CD4-positive, alpha-beta T cell treated with Interleukin-15 for 1 hour (primary cell): ENCODE measurements at places on chromosomes 11 and 22.

- DNase-seq = no peak
These were observed 575.9 kb upstream of the ANO3 start for GRCh38 chr11:25755918-25756584.

DNA sequence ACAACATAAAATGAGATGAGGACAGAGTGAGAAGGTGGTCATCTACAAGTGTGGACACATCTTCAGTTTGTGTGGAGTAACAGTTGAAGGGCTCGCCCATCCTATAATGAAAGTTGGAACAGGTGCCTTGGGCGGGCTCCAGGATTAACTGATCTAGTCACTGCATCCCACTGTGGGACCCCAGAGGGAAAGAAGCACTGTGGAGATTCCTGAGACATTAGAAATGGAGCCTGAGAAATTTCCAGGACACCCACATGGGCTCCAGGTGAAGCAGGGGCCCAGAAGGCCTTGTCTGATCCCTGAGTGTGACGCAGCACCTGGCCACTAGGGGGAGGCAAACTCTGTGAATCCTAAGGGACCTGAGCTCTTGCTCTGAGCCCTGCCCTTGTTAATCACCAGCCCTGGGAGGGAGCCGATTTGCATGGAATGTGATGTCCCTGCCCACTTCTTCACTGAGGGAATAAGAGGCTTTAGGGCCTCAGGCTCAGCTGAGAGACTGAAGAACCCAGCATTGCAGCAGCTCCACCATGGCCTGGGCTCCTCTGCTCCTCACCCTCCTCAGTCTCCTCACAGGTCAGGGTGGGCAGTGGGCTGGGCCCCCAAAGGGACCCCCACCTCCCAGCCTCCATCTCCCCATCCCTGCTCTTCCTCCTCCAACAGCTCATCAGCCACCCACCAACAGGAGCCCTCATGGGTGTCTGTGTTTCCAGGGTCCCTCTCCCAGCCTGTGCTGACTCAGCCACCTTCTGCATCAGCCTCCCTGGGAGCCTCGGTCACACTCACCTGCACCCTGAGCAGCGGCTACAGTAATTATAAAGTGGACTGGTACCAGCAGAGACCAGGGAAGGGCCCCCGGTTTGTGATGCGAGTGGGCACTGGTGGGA, 98.4 kb downstream of the VPREB1 start:
- DNase-seq = no peak

- no peak for DNase-seq
These were observed 423.4 kb upstream of the CCDC179 start for GRCh38 chr11:23283666-23284065.

DNA sequence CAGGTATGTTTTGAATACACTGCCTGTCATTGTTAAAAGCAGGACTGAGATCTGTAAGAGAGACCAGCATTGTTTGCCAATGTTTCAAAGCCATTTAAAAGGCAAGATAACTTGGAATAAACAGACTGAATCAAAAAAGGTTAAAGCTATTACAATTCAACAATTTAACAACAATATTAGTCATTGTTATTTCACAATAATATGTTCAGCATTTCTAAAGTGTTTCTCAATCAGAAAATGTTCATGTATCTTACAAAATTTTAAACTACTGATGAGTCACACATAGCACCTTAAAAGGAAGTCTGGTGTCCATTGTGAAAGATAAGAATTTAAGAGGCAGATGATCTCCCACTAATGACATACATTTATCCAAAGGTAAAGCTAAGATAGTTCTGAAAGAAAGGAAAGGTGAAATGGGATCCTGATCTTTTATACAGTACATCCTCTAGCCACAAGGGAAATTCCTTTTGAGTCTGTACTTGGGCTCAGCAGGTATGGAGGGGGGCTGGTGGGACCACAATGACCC, 79.7 kb downstream of the MAML2 start:
- DNase-seq = no peak

DNA sequence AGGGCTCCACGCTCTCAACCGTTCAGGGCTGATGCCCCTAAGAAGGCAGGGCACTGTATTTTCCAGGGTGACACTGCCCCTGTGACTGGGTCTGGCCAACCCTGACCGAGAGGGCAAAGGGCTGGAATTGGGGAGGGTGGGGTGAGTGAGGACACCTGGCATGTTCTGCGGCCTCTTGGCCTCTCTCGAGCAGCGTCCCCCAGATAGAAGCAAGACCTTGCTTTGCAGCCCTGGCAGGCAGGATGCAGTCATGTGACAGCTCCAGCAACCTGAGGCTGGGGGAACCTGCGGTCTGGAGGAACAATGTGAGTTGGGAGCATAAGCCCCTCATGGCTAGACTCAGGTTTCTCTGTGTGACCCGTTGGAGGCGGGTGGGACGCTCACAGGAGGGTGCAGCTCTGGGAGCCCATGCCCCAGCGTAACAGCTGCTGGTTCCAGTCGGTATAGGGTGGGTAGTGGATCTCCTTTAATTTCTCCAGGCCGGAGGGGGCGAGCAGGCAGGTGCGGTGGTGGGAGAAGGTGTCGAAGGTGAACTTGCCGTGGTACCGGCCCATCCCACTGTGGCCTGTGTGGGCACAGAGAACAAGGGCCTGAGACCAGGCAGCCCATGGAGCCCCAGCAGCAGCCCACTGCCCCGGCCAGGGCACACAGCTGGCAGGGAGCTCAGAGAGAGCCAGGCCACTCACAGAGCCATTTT, 11.4 kb downstream of the ALDH3B2 start:
- DNase-seq = no peak

GRCh38 chr11:36000616-36001190, 56.8 kb downstream of the LDLRAD3 start:
- DNase-seq = no peak

- no peak for DNase-seq
These were observed 40.2 kb downstream of the MCM5 start for GRCh38 chr22:35440129-35440528.

DNA sequence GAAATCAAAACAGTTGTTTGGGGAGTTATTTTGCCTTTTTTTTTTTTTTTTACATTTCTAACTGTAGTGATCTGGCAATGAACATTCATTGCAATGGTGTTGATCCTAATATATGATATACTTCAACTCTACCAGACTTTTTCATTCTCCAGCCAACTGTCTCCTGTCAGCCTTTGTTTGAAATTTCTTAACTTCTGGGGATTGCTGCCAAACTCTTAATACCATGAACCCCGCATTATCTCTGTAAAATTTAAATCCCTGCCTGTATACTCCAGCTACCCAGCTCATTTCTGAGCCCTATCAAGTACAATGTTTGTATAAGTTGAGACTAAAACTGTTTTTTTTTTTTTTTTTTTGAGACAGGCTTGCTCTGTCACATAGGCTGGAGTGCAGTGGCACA, 280.7 kb downstream of the TTC28 start:
- no peak for DNase-seq

- DNase-seq = no peak
These were observed 89.0 kb downstream of the FEZ1 start for GRCh38 chr11:125407046-125407445.

DNA sequence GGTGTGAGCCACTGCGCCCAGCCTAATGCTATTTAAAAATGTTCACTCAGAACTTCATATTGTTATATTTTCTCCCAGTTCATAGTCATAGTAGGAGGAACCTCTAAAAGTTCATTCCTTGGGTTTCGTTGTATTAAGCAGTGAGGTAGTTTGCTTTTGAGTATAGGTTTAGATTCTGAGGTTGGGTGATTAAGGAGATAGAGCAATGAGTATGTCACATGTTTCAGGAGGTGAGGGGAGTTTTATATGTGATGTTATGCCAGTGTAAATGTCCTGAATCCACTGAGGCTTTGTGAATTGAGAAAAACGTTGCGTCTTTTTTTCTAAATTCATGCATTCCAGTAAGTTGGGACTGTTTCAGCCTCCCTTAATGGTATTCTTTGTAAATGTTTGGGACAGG, 4.2 kb downstream of the UBE2L3 start:
- DNase-seq = no peak

DNA sequence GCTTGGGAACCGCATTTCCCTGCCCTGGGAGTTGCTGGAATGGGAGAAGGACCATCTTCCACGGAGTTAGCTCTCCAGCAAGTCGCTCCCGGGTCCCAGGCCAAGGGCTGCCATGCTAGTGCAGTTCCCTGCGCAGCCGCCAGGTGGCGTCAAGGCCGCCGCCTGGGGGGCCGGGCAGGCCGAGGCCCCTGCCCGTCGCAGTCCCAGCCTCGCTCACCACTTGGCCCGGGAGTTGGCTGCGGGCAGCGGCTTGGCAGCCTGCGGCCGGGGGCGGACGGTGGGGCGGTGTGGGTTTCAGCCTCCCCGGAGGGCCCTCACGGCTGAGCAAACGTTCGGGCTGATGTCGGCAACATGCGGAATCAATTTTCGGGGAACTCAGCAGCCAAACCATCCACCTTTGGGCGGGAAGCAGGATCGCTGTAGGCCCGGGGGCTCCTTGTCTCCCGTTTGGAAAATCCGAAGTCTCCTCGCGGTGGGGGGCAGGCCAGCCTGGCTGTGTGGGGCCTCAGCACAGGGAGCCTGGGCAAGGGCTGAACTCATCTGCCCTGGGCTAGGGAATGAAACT, 415.1 kb downstream of the SOX6 start:
- DNase-seq = no peak

GRCh38 chr11:96132437-96132836, 208.5 kb upstream of the MTMR2 start:
- no peak for DNase-seq

DNA sequence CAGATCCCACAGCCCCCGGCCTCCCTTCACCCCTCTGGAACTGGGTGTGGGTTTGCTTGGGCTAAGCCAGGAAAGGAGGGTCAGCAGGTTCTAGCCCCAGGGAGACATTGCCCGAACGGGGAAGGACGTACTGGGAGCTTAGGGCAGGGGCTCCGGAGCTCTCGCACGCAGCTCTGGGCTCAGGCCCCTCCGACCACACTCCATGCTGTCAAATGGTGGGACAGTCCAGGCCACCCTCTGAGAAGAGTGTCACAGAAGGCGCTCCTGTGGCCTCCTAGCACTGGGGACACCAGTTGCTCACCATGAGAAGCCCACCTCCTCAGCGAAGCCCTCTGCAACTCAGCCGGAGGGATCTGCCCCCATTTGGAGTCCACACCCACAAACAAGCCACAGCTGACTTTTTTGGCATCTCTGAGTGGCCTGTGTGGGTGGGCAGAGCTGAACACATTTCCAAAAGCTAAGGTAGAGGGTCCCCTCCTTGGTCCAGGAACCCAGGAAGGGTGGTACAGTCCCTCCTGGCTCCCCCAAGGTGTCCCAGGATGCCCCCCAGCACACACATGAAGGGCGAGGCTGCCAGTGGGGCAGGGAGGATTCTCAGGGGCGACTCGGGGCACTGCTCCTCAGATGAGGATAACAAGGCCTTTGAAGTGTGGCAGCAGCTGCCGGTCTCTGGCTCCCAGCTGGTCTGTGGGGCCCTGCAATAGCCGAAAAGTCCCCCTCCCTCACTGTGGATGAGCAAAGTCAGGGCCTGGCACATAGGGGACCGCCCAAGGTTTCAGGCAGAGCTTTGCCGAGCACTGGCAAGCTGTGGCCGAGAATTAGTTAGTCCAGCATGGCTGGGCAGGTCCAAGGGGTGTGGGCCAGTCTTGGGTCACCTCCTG, 13.0 kb upstream of the TEF start:
- no peak for DNase-seq

DNA sequence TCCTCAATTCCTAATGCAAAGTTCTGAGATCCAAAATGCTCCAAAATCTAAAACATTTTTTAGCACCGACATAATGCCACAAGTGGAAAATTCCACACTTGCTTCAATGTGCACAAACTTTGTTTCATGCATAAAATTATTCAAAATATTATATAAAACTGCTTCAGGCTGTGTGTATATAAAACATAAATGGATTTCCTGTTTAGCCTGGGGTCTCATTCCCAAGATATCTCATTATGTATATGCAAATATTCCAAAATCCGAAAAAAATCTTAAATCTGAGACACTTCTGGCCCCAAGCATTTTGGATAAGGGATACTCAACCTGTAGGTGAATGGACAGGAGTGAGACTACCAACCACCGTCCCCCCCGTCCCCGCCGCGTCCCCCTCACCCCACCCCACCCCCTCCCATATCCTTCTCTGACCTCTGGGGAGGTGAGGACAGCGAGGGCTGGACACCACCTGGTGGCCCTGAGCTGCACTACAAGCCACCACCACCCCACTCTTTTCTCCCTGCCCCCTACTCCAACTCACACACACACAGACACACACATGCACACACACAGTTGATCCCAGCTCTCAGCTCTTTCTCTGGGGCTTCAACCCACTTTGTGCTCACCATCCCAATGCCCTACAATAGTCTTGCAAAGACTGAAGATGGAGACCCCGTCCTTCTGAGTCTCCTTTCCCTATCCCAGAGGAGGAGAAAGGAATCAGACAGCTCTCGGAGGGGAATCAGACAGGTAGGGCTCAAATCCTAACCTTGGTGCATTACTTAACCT, 101.0 kb downstream of the PDE2A start:
- no peak for DNase-seq

DNA sequence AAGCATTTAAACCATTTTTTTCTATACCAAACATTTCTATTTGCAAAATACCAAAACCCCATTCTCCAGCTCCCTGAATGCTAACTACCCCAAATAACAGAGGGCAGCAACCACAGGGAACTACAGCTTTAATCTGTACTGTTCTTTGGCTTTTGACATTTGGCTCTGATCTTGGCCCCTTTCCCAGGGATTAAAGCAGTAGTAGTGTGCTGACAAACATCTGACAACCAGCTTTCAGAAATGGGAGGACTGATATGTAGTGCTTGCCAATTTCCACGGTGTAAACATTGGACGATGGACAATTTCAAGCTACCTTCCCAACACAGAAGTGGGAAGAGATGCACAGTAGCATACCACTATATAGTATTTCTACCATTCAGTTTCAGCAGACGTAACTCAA, 88.4 kb upstream of the TEAD1 start:
- DNase-seq = no peak

DNA sequence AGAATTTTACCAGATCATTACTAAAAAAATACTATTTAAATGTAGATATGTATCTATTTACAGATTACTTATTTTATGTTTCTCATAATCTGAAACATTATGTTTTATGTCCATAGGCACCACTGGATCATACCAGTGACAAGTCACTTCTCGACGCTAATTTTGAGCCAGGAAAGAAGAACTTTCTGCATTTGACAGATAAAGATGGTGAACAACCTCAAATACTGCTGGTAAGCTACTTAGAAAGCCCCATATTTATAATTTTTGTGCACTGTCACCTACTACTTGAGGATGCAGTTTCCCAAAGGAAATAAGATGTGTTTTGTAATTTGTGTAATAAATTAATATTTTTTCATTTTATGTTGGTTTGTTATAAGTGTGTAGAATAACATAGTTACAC, 42.6 kb downstream of the USP47 start:
- DNase-seq = no peak

DNA sequence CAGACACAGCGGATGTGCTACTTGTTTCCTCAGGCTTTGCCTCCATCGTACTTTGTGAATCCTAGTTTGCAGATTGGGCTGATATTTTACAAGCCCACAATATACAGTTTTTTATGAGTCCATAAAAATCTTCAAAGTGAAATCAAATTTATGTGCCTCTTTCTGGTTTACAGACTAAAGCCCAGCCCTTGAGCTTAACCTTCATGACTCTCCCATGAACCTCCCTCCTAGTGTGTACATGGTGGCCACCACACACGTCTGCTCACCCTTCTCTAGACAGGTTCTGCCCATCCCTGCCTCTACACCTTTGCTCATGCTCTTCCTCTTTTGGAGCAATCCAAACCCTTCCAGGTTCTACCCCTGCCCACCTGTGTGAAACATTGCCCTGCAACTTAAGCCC, 129.4 kb downstream of the TENM4 start:
- DNase-seq = no peak

- DNase-seq = no peak
These were observed 353.4 kb downstream of the TENM4 start for GRCh38 chr11:79087238-79087960.
